Activated CD4-positive, alpha-beta T cell treated with anti-CD3 and anti-CD28 coated beads for 4 hours (primary cell): ENCODE measurements at places on chromosomes 1 and 21.

DNA sequence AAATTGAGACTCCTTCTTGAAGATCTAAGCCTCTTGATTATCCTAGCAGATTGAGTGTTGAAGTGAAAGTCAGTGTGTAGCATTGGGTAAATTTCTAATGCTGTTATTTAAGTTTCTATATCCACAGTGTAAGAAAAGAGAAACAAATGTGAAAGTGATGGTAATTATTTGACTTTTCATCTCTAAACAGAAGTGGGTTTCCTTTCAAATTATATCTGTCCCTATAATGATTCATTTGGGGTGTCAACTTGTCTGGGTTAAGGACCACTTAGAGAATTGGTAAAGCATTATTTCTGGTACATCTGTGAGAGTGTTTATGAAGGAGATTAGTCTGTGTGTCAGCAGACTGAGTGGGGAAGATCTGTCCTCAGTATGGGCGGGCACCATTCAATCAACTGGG, 133.0 kb upstream of the HMCN1 start:
- DNase-seq: no peak

GRCh38 chr1:27609618-27610240, 5.8 kb upstream of the AHDC1 start:
- DNase-seq: no peak

GRCh38 chr1:104878203-104878909, 1128.7 kb downstream of the AMY1C start:
- no peak for DNase-seq

DNA sequence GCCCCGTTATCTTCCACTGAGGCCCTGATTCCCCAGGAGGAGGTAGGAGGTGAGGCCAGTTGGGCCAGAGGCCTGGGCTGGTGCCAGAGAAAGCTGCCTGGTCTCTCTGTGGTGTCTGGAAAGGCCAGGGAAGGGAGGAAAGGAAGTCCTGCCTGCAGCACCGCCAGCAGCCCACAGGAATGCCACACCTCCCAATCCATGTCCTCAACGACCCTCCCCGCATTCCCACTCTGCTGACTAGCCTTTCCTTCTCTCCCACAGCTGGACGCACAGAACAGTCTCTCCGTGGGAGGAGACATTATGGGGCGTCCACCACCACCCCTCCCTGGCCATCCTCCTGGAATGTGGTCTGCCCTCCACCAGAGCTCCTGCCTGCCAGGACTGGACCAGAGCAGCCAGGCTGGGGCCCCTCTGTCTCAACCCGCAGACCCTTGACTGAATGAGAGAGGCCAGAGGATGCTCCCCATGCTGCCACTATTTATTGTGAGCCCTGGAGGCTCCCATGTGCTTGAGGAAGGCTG, 18.0 kb downstream of the CSF1 start:
- DNase-seq: no peak

DNA sequence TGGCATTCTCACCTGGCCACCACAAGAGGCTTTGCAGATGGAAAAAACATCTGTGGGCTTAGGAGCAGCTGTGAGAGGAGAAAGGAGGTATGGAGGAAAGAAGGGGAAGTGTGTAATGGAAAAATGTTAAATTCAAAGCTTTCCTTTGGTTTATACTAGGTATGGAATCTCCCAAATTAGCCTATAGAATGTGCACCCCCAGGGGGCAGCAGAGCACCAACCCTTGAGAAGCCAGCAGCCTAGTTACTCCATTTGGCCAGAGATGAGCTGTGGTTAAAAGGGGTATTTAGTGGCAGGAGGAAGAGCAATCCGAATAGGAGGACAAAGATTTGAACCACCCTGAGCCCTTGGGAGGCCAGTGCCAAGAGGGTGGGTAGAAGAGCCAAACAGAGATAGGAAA, 97.5 kb upstream of the CTTNBP2NL start:
- DNase-seq: peak; percentile 2

DNA sequence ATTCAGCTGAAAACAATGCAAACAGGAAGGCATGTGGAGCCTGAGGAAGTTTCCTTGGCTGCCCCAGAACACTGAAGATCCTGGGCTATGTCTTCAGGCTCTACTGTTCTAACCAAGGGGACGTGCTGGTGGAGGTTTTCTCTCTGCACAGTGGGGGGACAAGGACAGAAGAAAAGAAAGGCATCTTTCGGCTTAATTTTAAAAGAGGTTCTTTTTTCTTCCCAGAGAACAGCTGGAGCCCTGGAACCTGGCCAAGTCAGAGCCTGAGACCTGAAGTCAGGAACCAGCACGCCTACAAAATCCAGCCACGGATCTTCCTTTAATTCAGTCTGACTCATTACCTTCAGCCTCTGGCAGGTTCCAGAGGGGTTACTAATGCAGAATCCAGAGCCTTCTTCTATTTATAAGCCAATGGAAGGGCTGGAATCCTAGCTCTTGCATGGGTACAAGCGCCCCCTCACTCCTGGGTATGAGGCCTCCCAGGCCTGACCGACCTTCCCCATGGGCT, 19.8 kb downstream of the CTNNBIP1 start:
- no peak for DNase-seq

DNA sequence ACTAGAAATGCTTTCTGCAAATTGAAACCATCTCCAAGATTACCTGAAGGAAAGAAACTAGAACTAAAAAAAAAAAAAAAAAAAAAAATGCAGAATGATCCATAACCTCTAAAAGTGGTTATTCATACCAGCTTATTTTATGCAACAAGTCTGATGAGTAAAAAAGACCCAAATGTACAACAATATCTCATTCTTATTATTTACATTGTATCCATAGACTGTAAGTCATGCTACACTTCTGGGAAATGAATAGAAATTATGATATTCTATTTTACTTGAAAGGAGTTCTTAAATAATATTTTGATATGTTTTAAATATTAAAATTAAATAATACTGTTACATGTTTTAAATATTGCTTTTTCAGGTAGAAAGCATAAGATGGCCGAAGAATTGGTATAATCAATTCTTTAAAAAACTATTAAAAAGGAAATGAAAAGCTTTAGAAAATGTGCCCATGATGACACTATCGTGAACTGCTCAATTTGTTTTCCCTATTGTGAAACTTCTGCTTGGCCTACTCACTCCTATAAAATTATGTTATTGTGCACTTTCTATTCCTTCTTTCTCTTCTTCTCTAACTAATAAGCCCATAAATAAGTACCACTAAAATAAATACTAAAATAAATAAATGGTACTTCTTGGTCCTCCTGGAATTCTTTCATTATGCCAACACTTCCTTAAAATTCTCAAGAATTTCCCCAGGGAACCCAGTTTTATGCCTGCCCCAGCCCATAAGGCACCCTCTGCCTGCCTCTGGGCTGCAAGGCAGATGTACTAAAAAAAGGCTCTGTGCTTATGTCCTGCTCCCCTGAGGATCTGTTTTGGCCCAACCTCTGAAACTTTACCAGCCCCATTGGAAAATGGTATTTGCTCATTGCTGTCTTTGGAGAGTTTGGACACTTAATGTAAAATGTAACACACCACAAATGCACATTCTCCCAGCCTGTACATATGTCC, 18.1 kb downstream of the SAMSN1 start:
- no peak for DNase-seq

DNA sequence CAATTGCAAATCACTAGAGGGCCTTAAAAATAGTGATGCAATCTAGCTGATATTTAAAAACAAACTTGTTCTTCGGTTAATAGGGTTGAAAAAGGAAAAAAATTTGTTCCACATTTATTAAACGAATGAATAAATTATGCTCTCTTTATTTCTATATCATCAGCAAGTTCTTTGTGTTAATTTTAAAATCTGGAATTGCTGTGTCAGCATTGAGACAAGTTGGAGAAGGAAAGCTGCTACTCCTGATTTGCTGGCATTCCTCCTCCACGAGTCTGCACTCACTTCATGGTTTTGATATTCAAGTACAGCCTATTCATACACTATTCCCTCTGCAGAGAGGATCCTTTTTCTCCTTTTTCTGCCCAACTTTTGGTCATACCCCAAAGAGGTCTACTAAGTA, 117.6 kb downstream of the MRPL39 start:
- no peak for DNase-seq

- peak; percentile 75 for DNase-seq
Observed at GRCh38 chr1:156689035-156689952, 12.1 kb upstream of the NES start.

- no peak for DNase-seq
Observed at GRCh38 chr1:234135501-234135900, 231.0 kb downstream of the SLC35F3 start.

GRCh38 chr1:88943241-88943640, 49.2 kb downstream of the KYAT3 start:
- DNase-seq: no peak

GRCh38 chr1:80779275-80779674, 1021.5 kb upstream of the ADGRL2 start:
- no peak for DNase-seq

DNA sequence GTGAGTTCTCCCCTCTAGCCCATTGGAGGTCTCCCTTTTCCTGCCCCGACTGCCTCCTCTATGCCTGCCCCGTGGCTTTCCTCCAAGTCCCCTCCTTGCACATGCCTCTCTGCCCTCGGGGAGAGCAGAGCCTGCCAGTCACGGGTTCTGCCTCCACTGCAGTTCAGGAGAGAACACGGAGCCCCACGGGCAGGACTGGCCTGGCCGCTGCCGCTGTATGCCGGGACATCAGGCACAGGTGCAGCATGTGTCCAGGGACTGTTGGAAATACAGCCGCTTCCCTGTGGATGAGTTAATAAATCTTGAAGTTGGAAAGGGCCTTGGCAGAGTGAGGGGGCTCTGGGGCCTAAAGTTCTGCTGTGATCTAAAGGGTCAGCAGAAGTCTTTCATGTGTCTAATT, 676.6 kb downstream of the MATN1 start:
- no peak for DNase-seq

DNA sequence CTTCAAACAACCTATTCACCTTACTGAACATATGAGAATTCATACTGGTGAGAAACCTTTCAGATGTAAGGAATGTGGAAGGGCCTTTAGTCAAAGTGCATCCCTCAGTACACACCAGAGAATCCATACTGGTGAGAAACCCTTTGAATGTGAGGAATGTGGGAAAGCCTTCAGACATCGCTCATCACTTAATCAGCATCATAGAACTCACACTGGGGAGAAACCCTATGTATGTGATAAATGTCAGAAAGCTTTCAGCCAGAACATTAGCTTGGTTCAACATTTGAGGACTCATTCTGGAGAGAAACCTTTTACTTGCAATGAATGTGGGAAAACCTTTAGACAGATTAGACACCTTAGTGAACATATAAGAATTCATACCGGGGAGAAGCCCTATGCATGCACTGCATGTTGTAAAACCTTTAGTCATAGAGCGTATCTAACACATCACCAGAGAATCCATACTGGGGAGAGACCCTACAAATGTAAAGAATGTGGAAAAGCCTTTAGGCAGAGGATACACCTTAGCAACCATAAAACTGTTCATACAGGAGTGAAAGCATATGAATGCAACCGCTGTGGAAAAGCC, 13.2 kb upstream of the EXO5 start:
- DNase-seq: no peak

- DNase-seq: no peak
Observed at GRCh38 chr1:26361605-26362122, 7.7 kb upstream of the CRYBG2 start.

DNA sequence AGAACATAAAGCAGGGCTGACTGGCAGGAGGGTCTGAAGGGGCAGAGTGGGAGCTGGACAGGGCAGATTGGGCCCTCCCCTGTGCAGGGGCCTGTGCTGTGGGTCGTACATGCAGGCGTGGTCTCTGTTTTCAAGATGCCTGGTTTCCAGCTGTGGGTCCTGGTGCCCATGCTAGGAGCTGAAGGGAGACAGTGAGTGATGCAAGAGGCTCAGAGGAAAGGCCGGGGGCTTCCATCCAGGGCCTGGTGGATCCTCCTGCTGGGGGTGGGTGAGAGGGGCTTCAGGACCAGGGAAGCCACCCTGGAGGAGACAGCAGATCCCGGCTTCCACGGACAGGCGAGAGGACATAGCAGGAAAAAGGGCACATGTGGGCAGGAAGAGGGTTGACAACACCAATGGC, 349.0 kb upstream of the VAMP3 start:
- no peak for DNase-seq

- no peak for DNase-seq
Observed at GRCh38 chr21:37259426-37259825, 7.7 kb downstream of the VPS26C start.

- DNase-seq: no peak
Observed at GRCh38 chr1:17909634-17910033, 154.5 kb downstream of the ACTL8 start.

GRCh38 chr1:170929835-170930554, 5.3 kb upstream of the MROH9 start:
- DNase-seq: no peak

GRCh38 chr1:113140588-113141446, 67.8 kb downstream of the LRIG2 start:
- peak; percentile 28 for DNase-seq

GRCh38 chr1:56397409-56397808, 182.0 kb downstream of the PLPP3 start:
- DNase-seq: no peak

- no peak for DNase-seq
Observed at GRCh38 chr1:36994868-36995267, 39.4 kb downstream of the GRIK3 start.

GRCh38 chr1:216430744-216431143, 7.5 kb upstream of the USH2A start:
- DNase-seq: no peak

DNA sequence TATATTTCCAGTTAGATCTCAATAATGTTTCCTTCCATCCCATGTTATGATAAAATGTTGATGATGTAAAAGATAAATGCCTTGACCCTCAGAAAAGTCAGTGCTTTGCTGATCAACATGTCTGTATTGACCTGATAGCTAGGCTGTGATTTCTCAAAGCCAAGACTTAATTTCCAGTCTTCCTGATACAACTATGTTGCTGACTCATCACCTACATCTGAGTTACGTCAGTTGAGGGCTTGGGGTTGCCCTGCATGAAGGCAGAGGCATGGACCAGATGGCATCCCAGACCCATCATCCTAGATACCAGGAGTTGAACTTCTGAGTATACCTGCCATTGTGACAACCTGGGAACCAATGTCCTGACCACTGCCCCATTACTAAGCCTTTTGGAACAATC, 4.8 kb downstream of the LCE1D start:
- no peak for DNase-seq

- no peak for DNase-seq
Observed at GRCh38 chr1:166082601-166083000, 84.2 kb downstream of the FAM78B start.

DNA sequence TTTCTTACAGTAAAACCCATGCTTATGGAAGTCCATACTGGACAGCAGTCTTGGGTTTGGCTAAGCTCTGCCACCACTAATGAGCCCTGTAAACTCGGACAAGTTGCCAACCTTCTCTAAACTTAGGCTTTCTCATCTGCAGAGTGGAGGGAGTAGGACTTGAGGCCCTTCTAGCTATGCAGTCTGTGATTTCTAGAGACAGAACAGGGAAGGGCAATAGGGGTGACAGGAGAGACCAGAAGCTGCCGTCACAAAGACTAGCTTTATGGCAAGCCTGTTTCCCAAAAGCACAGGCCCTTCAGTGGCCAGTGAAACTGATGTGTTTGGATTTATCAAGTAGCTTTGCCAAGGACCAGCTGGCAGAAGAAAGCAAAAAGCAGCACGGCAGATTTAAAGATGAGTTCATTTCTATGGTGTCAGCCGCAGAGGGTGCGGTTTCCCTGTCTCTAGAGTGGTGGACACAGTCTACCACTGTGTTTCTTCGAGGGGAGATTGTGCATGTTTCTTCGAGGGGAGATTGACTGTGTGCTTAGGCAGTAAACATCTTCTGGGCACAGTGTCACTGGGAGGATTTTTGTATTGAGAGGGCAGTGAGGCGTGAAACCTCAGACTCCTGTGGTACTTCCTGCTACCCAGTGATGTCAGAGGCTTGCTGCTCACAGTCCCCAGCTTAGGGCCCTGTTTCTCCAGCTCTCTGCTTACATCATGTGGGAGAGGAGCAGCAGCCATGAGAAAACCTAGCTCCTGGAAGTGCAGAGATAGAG, 119.0 kb downstream of the ROR1 start:
- DNase-seq: no peak
